ENCODE measurements at places on chromosomes 3 and 15.

DNA sequence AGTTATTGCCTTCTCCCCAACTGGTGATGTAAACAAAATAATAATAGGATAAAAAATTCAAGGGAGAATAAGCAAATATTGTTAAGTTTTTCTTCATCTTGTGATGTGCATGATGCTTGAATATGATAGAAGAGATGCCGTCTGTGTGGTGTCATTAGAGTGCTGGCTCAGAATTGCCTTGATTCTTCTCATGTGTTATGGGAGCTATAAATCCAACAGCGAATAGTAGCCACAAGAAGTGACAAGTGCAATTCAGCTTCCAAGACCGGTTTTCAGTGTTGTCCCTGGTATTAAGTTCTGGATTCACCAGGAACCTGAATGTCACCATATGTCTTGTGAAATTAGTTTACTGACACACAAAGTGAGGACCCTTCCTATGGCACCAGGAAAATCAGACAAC lies 547.0 kb downstream of the NSUN3 start:
- DNase-seq: no peak

DNA sequence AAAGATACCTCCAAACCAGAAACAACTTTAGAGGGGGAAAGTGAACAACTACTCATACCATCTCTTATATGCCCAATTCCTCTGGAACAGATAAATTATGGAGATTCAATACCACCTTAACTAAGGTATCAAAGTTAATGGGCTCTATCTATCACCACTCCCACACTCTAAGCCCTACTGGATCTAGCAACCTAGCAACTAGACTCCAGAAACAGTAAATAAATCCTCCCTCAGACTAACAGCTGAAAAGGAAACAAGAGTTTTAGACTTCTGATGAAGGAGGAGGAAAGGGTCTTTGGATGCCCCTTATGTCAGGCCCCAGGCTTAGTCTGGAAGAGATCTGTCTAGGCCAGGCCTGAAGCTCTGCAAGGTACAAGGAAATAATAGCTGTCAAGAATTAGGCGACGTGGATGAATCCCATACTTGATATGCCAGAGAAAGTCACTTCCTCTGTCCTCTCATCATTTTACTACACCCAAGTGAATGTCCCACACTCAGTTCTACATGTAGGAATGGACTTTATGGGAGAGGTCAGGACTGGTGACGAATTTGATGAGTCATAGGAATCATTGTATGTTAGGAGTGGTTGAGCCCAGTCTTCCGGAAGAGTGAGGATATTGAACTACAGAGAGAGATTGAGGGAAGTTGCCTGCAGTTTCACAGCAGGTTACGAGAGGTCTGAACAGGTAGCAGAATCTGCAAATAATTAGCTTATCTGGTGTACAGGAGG lies 113.8 kb downstream of the AKAP13 start:
- DNase-seq: no peak

GRCh38 chr3:87136066-87136596 lies 91.0 kb upstream of the CHMP2B start:
- no peak for DNase-seq

- no peak for DNase-seq
Observed at GRCh38 chr3:45105855-45106671, 40.1 kb downstream of the CDCP1 start.

DNA sequence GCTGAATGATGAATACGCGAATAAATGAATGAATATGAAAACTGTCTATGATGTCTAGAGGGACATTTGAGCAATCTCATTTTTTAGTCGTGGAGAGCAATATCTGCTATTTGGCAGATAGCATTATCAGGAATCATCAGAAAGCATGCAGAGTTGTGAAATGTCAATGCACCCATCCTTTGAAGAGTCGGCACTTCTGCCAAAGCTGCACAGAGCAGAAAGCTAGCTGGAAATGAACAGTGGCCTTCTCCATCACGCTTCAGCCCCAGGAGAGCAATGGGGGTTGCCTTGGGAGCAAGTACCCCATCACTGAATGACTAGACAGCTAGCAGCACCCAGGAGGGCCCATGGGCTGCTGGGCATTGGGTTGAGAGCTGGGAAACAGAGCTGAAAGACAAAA lies 69.1 kb upstream of the PROK2 start:
- DNase-seq: no peak

DNA sequence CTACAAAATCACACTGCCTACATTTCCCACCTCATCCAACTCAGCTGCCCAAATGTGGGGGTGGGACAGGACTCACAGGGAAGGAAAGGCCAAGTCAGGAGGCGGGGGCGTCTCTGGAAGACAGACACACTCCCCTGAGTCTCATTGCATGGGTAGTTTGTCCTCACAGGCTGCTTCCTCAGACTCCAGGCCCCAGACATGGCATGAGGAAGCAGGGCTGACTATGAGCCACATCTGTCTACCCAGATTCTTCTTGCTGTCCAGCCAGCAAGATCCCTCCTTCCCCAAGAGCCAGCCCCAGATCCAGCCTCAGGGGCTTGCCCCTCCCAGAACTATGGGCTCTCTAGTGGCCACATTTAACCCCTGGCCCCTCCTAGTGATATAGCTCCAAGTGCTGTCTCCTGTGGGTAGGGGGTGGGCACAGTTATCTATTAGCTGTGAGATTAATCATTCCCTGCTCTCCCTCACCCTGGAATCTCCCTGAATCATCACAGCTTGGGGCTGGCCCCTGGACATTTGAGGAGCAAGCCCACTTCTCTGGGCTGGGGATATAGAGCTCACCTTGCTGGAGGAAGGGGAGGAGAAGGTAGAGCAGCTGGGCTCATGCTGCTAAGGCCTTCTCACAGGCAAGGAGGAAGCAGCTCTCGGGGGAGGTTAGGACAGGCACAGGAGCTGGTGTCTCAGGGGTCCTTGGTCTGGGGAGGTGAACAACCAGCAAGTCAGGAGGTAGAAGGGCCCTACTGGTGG lies 2.1 kb upstream of the CCDC33 start:
- DNase-seq: no peak
